ENCODE measurements at places on chromosomes 13 and 19. TPM values are rescaled to one million over a fixed set of nuclear protein-coding genes. Genes with fewer than 3 reads are reported as not detected.

Gene BST2
- 18.3 TPM for total RNA-seq

Gene MAN2B1
- 66.4 TPM for total RNA-seq

Gene ACP7
- not detected for total RNA-seq

Gene TINCR
- not detected for total RNA-seq

Gene SIGLEC6
- not detected for total RNA-seq

Gene SPRED3
- total RNA-seq, result 0.81 TPM

Gene ZNF229
- total RNA-seq, result 13.3 TPM

Gene CEACAM19
- 4.5 TPM for total RNA-seq

Gene SOX21
- total RNA-seq, result not detected

Gene C13orf42
- not detected for total RNA-seq

Gene ZNF98
- 11.4 TPM for total RNA-seq

Gene C19orf73
- total RNA-seq, result 8.5 TPM

Gene ZNF534
- 1.2 TPM for total RNA-seq

All from thyroid gland (tissue), 4 donors.